ENCODE measurements at places on chromosomes 3 and 15.

GRCh38 chr3:42511736-42512135, 9.3 kb downstream of the VIPR1 start:
- DNase-seq, result no peak

DNA sequence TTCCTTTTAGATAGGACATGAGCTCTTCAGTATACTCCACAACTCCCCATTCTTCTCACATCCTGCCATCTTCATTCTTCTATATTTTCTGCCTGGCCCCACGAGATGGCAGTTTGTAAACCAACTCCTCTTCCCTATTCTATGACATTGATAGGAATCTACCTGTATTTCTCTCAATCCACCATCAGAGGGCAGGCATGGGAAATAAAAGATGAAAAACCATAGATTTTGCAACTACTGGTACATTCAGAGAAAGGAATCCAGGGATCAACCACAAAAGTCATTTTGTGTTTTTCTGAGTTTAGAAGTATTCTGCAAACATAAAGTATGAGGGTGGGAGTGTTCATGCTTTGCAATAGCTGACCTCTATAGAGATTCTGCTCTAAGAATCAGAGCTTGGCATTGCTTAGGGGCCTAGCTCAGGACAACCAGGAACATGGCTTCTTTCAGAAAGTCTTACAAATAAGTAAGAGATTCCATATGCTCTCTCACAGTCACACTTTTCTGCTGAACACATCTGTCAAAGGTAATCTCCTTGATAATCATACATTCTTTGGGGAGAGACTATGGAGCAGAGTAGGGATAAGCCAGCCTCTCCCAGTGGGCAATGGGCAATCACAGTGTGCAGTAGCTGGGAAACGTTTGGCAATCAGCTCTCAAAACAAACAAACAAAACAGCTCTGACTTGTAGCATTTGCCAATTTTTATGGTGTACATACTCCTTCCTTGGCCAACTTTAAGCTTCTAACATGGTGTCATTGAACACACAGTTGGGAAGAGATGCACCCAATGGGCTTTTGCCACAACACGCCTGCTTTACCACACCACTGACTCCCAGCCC, 43.1 kb upstream of the SLC25A36 start:
- DNase-seq, result peak; percentile 41

DNA sequence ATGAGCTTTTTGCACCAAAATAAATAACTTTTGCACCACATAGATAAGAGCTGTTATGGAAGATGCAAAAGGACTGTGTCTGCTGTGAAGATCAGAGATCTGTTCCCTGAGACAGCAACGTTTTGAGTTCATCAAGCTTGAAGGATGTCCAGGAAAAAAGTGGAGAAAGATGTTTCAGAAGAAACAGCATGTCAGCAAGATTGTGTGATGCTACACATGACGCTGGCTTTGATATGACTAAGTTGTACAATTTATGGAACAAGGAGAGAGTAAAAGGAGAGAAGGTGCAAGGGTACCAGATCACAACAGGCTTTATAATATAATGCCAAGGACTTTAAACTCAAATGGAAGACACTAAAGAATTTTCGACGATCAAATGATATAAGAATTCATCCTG, 16.6 kb downstream of the TJP1 start:
- DNase-seq, result no peak

GRCh38 chr15:34708422-34708821, 46.4 kb downstream of the GJD2 start:
- peak; percentile 1 for DNase-seq

- no peak for DNase-seq
Observed at GRCh38 chr3:189787632-189788031, 156.4 kb downstream of the TP63 start.

- no peak for DNase-seq
Observed at GRCh38 chr3:49775538-49775937, 10.8 kb downstream of the IP6K1 start.

- peak; percentile 13 for DNase-seq
Observed at GRCh38 chr3:152899306-152899705, 64.4 kb downstream of the P2RY1 start.

DNA sequence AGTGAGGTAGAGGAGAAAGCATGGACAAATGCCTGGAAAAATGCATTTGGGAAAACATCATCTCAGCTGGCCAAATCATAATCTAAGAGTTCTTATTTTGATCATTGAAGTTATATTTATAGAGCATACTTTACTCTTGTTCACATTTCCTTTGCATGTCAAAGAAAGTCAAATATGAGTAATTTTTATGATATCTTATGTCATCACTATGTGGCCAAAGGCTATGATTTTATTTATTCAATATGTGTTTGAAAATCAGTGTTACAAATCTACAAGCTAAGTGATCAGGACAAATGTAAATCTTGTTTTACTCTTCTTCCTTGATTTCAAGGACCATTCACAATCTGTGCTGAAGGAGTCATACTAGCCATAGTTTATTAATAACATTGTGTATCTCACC, 237.2 kb upstream of the DPH6 start:
- DNase-seq, result no peak

DNA sequence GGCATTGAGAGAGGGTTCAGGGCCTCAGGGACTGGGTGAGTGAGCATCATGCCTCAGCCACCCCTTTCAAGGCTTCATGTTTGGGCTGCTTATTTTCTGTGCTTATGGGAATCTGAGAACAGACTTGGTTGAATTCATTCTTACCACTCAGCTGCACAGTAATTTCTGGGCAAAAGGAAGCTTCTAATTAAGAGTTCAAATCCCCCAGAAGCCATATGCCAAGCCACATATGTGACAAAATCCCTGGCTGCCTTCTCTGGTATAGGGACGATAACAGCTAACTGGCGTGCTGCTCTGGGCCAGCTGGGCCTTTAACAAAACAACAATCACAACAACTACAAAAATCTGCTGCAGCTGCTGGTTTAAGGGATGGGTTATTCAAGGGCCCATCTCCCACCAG, 181.0 kb upstream of the ANKRD28 start:
- no peak for DNase-seq

DNA sequence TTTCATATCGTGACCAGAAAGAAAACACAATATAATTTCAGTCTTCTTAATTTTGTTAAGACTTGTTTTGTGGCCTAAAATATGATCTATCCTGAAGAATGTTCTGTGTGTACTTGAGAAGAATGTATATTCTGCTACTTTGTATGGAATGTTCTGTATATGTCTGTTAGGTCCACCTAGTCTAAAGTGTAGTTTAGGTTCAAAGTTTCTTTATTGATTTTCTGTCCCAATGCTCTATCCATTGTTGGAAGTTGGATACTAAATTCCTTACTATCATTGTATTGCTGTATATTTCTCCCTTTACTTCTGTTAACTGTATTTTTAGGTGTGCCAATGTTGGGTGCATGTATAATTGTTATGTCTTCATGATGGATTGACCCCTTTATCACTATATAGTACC, 21.2 kb downstream of the OR5AC2 start:
- no peak for DNase-seq
